Sciatic nerve (tissue), 2 donors: ENCODE measurements at places on chromosomes 3 and 15.

DNA sequence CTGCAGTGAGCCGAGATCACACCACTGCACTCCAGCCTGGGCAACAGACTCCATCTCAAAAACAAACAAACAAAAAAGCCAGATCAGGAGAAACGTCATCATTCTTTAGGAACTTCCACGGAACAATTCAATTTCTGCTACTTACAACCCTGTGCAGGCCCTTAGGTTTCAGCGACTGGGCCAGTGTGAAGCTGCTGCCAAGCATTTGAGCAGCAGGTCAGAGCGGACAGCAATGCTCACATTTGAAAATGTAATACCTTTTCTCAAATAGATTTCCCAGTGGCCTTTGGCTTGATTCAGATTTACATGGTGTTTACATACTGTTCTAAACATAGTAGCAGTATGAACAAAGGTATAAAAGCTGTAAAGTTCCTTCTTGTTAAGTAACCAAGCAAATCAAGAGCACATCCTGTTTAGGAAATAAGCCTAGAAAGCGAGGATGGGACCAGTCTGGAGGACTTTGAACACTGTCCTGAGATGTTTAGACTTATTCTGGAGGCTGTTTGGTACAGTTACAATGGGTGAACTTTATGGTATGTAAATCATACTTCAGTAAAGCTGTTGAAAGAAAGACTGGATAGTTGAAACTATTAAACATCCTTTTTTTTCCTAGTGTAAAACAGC, 141.2 kb downstream of the HCN4 start:
- no peak for DNase-seq

DNA sequence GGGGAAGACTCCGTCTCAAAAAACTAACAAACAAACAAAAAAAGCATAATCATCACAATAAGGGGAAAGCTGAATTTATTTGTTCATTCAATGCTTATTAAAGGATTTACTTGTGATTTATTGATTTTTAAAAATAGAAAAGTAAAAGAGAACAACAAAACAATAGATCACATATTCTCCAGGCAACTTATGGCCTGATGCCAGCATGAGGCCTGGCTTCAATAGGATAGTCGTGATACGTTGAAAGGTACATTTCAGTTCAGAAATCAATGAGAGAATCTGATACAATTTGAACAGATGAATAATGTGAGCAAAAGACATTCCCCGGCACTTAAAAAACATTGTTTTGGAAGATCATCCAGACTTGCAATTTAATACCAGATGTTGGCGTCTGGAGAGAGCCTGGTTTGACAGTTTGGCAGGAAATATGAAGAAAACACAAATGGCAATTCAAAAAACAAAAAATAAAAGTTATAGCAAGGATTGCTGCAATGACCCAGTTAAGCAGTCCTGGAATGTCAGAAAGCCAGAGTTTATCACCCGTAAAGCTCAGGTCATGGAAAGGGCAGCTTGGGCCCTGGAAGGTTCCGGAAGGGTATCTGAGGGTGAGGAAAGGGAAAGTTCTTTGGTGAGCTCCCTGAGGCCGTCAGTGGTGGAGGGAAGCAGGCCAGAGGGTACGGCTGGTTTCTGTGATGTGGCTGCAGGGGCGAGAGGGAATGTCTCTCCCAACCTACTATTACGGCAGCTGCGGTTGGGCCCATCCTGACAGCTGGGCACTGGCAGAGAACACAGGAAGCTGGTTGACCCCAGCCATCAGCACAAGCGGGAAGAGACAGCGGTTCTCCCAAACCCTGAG, 230.2 kb upstream of the HES1 start:
- DNase-seq, result no peak

GRCh38 chr3:149507491-149508324, 33.2 kb downstream of the TM4SF4 start:
- no peak for DNase-seq

DNA sequence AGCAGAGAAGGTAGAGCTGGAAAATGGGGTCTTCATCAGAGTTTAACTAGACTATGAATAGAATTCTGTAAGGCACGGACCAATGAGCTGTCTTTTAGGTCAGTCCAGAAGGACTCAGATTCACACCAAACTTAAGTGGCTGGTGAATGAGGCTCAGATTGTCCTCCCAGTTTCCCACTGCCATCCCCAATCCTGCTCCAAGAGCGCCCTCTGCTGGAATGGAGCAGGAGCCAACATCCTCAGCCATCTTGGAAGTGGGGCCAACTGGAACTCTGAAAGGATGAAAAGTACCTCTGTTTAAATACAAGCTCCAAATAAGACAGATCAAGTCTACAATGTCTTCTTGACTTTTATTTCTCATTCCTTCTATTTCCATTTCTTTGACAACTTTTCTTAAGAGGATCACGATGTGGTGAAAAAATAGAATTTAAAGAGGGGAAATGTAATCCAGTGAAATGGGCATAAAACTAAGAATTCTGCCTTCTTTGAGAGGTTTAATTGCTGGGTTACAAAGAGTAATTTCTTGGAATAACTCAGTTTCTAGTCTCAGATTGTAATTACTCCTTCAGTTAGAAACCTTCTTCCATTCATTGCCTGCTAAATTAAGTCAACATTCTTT, 217.1 kb upstream of the TPRG1 start:
- peak; percentile 93 for DNase-seq

- DNase-seq, result no peak
Observed at GRCh38 chr15:50145451-50145872, 26.4 kb upstream of the ATP8B4 start.
